Germinal center (tissue), 1 donor: ENCODE measurements at places on chromosomes 4 and X.

- DNase-seq: no peak
These were observed 7.6 kb downstream of the ZXDA start for GRCh38 chrX:57902633-57903032.

GRCh38 chr4:74527049-74527448 lies 82.1 kb downstream of the AREG start:
- DNase-seq: no peak

DNA sequence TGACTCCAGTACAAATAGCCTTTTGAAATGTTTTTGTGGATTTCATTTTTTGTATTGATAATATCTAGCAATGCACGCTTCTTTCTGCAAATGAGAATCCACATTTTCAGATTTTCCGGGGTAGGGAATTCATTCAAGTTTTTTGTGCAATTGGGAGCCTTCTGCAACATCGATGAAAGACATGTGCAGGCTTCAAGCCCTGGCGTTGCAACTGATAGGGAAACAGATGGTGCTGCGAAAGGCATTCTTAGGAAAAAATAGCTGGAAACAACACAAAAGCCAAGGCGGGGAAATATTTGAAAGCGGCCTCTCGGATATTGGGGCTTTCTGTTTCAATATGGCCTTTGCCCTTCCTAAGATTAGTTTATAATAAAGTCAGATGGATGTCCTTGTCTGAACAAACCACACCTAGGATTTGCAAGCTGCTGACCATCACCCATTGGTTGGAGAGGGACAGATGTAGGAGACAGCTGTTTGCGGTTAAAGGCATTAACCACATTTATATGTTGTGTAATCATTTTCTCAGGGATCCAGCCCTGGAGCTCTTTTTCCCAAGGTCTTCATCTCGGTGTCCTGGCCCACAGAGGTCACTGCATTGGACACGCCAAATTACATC lies 136.5 kb downstream of the PRKX start:
- no peak for DNase-seq

DNA sequence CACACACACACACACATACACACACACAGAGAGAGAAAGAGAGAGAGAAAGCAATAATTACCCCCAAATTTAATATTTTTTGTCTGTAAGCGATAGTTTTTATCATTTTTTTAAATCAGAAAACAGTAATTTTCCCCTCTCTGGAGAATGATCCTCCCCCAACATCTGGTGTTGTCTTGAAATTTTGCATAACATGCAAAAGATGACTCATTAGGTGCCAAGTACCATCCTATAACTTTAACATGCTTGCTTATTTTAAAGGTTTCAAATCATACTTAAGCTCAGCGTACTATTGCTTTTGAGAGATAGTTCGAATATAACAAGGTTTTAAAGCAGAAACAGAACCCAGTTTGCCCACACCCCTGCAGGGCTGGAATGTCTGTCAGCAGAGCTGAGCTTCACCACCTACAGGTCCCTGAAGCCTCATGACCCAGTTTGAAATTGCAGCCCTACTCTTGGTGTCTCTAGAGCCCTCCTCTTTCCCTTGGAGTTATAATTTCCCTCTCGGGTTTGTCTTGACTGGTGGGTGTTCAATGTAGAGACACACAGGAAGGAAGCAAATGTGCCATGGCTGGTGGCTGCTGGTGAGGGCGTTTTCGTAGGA lies 175.0 kb upstream of the HS3ST1 start:
- no peak for DNase-seq

DNA sequence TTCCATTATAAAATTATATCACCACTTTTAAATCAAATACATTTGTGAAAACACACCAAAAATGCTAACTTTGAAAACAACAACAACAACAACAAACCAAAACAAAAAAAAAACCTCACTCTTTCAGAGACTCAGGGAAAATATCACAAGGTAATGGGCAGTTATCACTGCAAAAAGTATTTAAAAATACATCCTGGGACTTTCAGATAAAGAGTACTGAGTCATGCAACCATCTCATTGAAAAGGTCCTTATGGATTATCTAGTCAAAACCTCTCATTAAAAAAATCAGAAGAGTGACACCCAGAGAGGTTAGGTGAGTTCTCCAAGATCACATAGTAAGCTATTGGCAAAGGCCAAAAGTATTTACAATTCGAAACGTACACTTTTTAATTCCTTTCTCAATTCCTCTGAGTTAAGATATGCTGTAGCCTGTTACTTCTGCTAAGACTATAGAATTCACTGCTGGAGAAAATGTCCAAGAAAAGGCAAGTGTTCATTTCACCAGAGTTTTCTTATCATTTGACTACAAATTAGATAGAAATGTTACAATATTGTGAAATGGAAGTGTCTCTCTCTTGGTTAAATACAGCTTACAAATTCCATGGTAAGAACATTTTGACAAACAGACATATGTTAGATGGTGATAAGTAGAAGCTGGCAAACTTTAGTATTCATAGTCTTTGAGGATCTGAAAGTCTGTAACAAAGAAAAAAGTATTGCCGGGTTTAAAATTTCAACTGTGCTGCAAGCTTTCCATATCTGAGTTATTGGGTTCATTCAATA lies 9.3 kb downstream of the STX18 start:
- no peak for DNase-seq

- DNase-seq: no peak
These were observed 212.3 kb downstream of the COX18 start for GRCh38 chr4:72857216-72857615.

DNA sequence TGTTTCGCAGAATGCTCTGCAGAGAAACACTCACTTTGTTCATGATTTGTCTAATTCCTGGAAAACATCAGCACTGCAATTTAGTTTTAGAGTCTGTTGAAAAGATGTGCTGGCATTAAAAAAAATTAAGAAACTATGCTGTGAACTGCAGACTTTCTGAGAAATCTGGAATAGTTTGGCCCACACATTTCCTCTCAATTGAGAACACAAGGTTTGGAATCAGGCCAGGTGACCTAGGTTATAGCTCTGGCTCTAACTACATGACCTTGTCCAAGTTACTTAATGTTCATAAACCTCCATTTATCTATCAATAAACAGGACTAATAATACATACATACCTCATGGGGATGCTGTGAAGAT lies 61.4 kb upstream of the ENPEP start:
- no peak for DNase-seq

- DNase-seq: no peak
These were observed 17.4 kb downstream of the TLR10 start for GRCh38 chr4:38765382-38765781.

GRCh38 chrX:6644411-6644810 lies 109.5 kb upstream of the VCX3A start:
- DNase-seq: peak; percentile 2

DNA sequence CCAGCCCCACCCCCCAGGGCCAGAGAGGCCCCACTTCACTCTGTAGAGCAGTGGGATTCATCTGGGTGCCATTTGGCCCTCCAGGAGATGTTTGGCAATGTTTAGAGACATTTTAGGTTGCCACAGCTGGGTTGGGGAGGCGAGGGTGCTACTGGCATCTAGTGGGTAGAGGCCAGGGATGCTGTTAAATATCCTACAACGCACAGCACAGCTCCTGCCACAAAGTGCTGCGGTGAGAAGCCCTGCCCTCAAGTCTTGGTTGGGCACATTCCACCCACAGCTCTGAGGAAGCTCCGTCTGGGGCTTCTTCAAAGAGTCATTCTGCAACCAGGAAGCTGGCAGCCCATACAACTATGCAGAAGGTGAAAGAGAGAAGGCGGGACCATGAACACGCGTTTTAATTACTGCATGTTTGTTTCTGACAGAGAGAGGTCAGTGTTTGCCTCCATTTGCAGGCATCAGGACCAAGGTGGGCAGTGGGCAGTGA lies 48.1 kb upstream of the FAM9C start:
- no peak for DNase-seq

GRCh38 chrX:97070346-97070745 lies 186.6 kb downstream of the RPA4 start:
- no peak for DNase-seq

DNA sequence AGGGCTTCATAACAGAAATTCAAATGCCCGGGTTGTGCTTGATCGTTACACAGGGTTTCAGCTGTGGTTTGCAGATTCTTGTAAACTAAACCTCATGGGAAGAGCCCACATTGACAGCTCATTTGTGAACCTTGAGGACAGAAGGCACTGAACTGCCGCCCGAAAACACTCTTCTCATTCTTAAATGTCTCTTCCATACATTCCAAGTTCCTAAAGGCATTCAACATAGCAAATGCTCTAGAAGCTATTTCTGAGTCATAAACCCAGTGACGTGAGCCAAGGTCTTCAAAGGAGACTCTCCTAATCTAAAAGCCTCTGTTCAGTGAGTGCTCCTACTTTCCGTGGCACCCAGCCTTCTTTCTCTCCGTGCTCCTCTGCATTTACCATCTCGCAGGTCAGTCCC lies 737.8 kb upstream of the FRG1 start:
- no peak for DNase-seq

- no peak for DNase-seq
These were observed at the start of gene PRDM8 for GRCh38 chr4:80196922-80197573. Gene PRDM8 (plus strand): TSS chr4:80197503. CDS start chr4:80200081, 2,578 bp downstream.

DNA sequence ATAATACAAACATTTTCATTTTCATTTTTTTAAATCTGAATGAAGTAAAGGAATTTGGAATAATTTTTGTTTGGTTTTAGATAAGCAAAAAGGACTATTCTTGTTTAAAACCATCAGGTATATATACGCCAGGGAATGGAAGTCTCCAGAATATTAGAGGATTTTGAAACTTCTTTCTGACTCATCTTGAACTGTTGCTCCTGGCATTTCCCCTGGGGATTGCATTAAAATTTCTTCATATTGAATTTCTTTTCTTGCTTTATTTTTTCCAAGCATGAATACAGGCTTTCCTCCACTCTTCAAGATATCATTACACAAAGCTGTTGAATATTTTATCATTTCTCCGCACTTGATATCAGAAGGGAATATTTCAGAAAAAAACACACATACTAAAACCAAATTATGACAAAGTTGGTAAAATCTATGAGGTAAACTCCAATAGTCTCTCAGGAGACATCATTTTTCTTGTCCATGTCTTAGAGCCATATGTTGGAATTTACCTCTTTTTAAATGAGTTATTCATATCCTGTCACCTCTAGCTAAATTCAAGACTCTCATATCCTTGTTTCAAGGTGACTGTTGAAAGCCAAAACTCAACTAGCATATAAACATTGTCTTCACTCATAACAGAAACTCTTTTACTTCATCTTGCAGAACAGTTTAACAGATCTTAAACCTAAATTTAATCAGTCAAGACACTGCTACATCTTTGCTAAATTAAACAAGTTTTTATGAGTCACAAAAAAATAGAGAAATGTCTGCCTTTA lies 20.7 kb upstream of the CSN1S1 start:
- DNase-seq: no peak

- DNase-seq: no peak
These were observed 15.8 kb upstream of the CT45A1 start for GRCh38 chrX:135697601-135698000.

DNA sequence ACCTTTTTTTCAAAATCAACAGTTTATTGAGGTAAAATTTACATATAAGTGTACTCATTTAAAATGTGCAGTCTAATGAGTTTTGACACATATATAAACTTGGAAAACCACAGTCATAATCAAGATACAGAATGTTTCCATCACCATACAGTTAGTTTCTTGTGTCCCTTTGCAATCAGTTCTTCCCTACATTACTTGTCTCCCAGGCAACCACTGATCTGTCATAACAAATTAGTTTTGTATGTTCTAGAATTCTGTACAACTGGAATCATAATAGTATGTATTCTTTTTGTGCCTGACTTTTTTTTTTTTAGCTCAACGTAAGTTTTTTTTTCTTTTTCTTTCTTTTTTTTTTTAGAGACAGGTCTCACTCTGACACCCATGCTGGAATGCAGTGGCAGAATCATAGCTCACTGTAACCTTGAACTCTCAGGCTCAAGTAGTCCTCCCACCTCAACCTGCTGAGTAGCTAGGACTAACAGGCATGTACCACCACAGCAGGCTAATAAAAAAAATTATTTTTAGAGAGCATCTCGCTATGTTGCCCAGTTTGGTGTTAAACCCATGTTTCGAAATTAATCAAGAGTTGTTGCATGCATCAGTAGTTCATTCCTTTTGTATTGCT lies 26.9 kb downstream of the ARFIP1 start:
- no peak for DNase-seq

- no peak for DNase-seq
These were observed 664 bp downstream of the PIR start for GRCh38 chrX:15492469-15492868.

DNA sequence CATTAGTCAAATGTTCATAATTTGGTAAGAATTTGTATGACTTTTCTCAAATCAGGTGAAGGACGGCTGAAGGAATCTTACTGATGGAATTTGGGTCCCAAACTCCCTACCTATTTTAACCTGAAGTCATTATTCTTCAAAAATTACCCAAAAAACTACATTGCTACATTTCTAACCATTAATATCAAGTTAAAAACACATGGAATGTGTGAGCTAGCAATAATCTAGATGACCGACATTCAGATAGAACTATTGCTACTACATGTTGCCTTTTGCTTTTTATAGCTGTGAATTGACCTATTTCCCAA lies 25.3 kb upstream of the WWC2 start:
- DNase-seq: no peak

DNA sequence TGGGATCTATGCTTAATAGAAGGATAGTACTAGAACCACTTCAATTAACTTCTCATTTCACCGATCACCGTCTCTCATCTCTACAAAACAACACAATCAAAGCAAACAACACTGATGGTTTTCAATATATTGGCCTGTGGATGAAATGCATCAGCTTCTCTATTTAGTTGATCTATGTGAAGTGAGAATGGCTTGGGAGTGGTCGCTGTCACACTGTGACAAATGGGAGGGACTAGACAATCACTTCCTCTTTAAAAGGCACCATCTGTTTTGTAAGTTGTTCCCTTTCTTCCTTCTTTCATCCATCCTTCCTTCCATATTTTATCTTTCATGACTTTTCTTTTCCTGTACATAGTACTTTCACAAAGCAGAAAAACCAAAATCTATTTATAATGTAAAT lies 23.9 kb upstream of the NWD2 start:
- DNase-seq: no peak

DNA sequence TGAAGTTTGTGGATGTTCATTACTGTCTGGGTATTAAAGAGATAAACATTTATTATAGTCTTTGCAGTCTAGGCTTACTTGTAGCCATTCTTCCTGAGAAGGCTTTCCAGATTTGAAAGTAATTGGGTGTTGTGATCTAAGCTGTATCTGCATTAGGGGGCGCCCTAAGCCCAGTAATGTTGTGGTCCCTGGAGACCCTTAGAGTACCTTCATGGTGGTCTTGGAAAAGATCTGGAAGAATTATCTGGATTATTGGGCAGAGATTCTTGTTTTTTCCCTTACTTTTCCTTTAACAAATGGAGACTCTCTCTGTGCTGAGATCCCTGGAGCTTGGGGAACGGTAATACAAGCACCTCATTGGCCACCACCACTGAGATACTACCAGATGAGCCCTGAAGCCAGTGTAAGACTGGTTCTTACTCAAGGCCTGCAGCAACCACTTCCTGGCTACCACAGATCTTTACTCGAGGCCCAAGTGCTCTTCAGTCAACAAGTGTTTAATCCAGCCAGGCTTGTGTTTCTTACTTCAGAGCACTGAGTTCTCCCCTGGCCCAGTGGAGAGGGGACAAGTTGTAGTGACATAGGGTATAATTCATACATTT lies 63.1 kb downstream of the RTL3 start:
- DNase-seq: no peak
